Mesendoderm (in vitro differentiated cells): ENCODE measurements at places on chromosomes 7 and 10.

- peaks cover 2% of the 10 kb centered on the region for H3K4me1 ChIP-seq
- no peaks in the 10 kb centered on the region for H3K27me3 ChIP-seq
- H3K27ac ChIP-seq, result no peak overlapping the region
Measured at GRCh38 chr10:97919012-97919411, 69.4 kb downstream of the GOLGA7B start.

- no peak overlapping the region for H3K4me3 ChIP-seq
- H3K4me1 ChIP-seq, result peaks cover 8% of the 10 kb centered on the region
- no peak overlapping the region for H3K27ac ChIP-seq
- H3K27me3 ChIP-seq, result no peaks in the 10 kb centered on the region
Measured at GRCh38 chr10:86876748-86877147, 80.7 kb downstream of the MMRN2 start.

DNA sequence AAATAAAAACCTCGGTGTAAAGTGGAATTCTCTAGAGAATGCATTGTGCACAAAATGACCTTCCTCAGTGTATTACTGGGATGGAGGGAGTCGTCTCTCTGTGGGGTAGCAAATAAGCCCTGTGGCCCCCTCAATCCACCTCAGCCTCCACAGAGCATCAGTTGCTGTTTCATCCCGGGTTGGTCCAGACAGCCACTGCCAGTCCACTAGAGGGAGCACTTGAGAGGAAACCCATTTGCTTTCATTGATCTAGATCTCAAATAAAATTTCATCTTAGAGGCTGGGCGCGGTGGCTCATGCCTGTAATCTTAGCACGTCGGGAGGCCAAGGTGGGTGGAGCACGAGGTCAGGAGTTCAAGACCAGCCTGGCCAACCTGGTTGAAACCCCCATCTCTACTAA, 1128.7 kb downstream of the CNTNAP2 start:
- no peaks in the 10 kb centered on the region for H3K27me3 ChIP-seq
- DNase-seq, result peak; percentile 74
- H3K4me1 ChIP-seq, result no peaks in the 10 kb centered on the region
- H3K27ac ChIP-seq, result no peak overlapping the region

DNA sequence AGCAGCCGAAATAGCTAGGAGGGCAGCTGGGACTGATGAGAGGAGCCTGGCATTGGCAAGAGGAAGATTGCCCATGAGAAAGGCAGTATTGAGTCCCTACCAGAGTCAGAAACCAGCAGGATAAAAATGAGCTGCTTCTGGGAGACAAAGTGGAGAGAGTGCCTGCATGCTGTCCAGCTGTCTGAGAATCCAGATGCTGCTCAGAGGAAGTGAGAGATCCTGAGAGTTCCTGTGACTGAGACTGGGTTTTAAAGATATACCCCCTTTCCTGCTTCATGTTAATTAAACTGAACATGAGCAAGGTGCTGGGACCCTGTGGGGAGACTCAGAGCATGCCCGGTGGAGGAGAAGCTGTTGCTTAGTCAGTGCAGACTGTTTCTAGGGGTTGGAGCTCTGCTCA, 107.5 kb downstream of the KIF20B start:
- DNase-seq, result no peak
- H3K4me3 ChIP-seq, result no peak overlapping the region
- no peak overlapping the region for H3K27ac ChIP-seq
- no peaks in the 10 kb centered on the region for H3K4me1 ChIP-seq
